ENCODE measurements at places on chromosomes 2 and 18. TPM values are rescaled to one million over a fixed set of nuclear protein-coding genes. Genes with fewer than 3 reads are reported as not detected.

The TSGA10 gene
- total RNA-seq, result 2.3 TPM

The NDC80 gene
- total RNA-seq, result 15.4 TPM

The TMEM169 gene
- 0.47 TPM for total RNA-seq

The CYP26B1 gene
- 6.0 TPM for total RNA-seq

The C2orf68 gene
- 16.2 TPM for total RNA-seq

The PROC gene
- total RNA-seq, result not detected

The FOSL2 gene
- total RNA-seq, result 426 TPM

The GPD2 gene
- total RNA-seq, result 17.5 TPM

The SLC11A1 gene
- total RNA-seq, result 83.6 TPM

The LRRC30 gene
- not detected for total RNA-seq

DNA sequence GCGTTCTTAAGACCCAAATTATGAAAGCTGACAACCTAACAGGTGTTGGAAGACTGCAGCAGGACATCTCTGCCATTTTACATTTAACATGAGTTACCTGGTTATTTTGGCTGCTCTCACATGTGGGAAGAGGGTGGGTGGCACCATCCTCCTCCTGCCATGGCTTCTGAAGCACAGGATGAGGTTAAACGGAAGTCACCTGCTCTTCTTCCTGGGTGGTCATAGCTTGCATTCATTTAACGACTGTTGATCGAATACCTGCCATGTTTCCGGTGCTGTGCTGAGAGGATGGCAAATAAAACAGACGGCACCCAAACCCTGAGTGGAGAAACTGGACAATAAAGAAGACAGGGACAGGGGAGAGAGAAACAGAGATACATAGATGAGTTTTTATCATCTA is 118.0 kb downstream of the RHBDD1 start:
- no peak for DNase-seq
- no peaks in the 10 kb centered on the region for H3K36me3 ChIP-seq
- peaks cover 7% of the 10 kb centered on the region for H3K4me1 ChIP-seq
- no peaks in the 10 kb centered on the region for H3K27me3 ChIP-seq

- no peak overlapping the region for H3K27ac ChIP-seq
- H3K27me3 ChIP-seq, result no peaks in the 10 kb centered on the region
- no peak overlapping the region for H3K4me3 ChIP-seq
- no peaks in the 10 kb centered on the region for H3K4me1 ChIP-seq
- H3K36me3 ChIP-seq, result no peaks in the 10 kb centered on the region
Observed at GRCh38 chr2:44839370-44839769, 102.1 kb upstream of the SIX3 start.

GRCh38 chr2:217610401-217610814 is 392.4 kb downstream of the TNS1 start:
- no peak for DNase-seq
- no peaks in the 10 kb centered on the region for H3K4me1 ChIP-seq
- H3K27ac ChIP-seq, result no peak overlapping the region
- H3K4me3 ChIP-seq, result no peak overlapping the region
- no peaks in the 10 kb centered on the region for H3K36me3 ChIP-seq
- no peaks in the 10 kb centered on the region for H3K27me3 ChIP-seq

DNA sequence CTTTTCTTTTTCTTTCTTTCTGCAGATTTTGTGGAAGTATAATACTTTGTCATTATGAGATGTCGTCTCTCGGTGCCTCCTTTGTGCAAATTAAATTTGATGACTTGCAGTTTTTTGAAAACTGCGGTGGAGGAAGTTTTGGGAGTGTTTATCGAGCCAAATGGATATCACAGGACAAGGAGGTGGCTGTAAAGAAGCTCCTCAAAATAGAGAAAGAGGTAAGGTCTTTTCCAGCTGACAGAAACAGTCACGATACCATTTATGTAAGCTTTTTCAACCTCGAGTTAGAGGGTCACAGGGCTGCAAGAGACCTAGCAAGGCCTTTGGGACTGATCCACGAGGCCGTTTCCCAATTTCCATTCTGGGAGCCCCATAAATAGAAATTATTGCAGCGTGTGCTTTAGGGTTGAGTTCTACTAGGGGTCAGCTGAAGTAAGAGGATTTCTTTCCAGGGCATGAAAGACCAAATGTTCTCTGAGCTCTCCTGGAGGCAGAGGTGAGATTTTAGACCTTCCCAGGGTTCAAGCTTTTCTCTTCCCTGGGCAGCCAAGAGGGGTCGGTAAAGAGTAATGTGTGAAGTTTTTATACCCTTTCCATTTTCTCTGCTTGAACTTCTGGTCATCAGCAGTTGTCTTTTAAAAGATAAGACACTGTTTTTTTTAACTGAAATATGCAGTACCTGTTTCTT is 15.5 kb downstream of the MAP3K20 start:
- no peak for DNase-seq
- H3K27me3 ChIP-seq, result no peaks in the 10 kb centered on the region
- H3K4me3 ChIP-seq, result no peak overlapping the region
- H3K4me1 ChIP-seq, result peaks cover 13% of the 10 kb centered on the region
- H3K36me3 ChIP-seq, result no peaks in the 10 kb centered on the region
- H3K27ac ChIP-seq, result no peak overlapping the region

DNA sequence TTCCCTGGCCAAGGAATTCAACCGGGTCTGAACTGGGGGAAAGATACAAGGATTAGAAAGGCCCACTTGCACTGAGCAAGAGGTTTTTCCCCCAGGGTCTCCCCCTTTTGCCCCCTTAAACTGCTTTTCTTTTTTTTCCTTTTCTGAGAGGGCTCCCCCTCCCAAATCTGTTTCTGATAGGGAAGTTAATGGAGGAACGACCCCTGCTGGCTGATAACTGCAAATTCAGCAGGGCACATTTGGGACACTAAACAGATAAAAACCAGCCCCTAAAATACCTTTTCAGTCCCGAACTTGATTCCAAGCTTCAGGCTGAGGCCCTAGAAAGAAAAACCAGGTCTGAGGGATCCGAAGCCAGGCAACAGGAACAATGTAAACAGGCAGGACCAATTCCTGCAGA is 1012.4 kb upstream of the CRIM1 start:
- DNase-seq, result no peak
- no peaks in the 10 kb centered on the region for H3K4me1 ChIP-seq
- H3K36me3 ChIP-seq, result no peaks in the 10 kb centered on the region
- H3K4me3 ChIP-seq, result no peak overlapping the region

DNA sequence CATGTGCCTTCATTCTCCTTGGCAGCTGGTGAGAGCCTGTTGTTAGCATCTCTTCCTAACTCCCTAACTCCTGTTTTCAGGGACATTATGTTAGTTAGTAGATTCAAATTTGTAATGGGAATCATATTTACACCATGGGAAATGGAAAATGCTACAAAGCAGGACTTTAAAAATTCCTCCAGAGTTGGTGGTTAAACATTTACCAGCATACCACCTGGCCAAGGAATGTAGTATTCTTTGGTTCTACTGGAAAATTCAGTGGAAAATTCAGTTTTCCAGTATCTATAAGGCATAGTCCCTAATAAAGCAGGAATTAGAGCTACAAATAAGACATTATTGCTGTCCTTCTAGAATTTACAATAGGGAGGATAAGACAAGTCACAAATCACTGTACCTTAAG is 291.7 kb downstream of the GPD2 start:
- no peaks in the 10 kb centered on the region for H3K36me3 ChIP-seq
- DNase-seq, result no peak
- no peaks in the 10 kb centered on the region for H3K27me3 ChIP-seq
- no peak overlapping the region for H3K27ac ChIP-seq

DNA sequence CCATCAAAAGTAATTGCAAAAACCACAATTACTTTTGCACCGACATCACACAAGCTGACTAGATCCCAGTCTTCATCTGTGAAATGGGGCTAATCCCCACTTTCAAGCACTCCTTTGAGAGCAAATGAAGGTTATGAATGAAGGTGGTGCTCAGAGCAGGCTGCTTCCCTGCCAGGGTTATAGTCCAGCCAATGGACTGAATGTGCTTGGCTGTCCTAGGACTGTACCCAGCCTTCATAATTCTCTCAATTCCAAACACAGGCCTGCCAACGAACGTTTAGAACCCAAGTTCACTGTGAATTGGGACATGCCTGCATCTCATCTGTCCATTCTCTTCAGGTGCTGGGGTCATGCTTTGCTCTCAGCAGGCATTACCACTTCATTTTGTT is 27.8 kb upstream of the ICOS start:
- no peaks in the 10 kb centered on the region for H3K36me3 ChIP-seq
- no peak overlapping the region for H3K4me3 ChIP-seq
- no peak for DNase-seq
- no peak overlapping the region for H3K27ac ChIP-seq
- H3K27me3 ChIP-seq, result no peaks in the 10 kb centered on the region

- no peaks in the 10 kb centered on the region for H3K36me3 ChIP-seq
- no peaks in the 10 kb centered on the region for H3K27me3 ChIP-seq
- DNase-seq, result no peak
- H3K27ac ChIP-seq, result no peak overlapping the region
- no peaks in the 10 kb centered on the region for H3K4me1 ChIP-seq
Observed at GRCh38 chr2:55985406-55985805, 61.8 kb upstream of the EFEMP1 start.

DNA sequence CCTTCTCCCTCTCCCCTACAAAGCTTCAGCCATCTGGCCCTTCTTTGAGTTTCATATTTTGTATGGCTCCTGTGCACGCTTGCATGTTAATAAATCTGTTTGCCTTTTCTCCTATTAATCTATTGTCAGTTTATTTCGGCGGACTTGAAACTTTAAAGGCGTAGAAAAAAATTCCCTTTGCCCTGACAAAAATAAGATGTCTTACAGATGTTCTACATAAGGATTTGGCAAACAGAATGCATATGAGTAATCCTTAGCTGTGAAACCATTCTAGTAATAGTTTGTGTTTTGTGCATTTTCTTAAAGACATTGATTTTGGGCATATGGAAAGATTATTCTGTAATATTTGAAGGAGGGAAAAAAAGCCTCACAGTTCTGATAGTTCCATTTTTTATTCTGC is 15.0 kb upstream of the BMPR2 start:
- no peak overlapping the region for H3K4me3 ChIP-seq
- H3K27ac ChIP-seq, result no peak overlapping the region
- H3K36me3 ChIP-seq, result no peaks in the 10 kb centered on the region
- no peak for DNase-seq
- no peaks in the 10 kb centered on the region for H3K27me3 ChIP-seq

DNA sequence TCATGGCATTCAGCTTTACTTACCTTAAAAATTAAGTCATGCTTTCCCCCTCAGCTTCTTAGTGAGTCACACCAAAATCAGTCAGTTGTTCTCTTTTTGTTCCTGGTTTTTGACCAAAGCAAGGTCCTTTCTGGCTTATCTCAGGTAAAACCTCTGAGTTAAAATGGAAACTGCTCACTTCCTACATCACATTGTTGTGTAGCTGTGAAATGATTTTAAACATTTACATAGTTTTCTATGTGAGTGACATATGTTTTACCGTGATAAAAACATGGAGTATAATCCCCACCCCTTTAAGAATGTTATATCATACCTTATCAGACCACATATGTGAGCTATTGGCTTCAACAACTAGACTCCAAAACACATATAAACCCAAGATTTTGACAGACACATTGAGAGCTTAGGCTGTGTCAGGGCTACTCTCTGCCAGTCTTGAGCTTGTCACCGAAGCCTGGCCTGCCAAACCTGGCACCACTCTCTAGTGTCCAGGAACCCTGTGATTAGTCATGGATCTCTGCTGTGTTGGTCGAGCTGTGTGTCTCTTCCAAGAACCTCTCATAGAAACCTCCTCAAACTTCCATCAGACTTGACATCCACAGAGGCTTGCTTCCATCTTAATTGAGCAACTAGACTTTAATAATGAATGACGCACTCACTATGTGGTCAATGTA is 294.5 kb upstream of the FBXO11 start:
- no peaks in the 10 kb centered on the region for H3K4me1 ChIP-seq
- no peaks in the 10 kb centered on the region for H3K36me3 ChIP-seq
- H3K4me3 ChIP-seq, result no peak overlapping the region
- DNase-seq, result no peak
- H3K27ac ChIP-seq, result no peak overlapping the region
- no peaks in the 10 kb centered on the region for H3K27me3 ChIP-seq

DNA sequence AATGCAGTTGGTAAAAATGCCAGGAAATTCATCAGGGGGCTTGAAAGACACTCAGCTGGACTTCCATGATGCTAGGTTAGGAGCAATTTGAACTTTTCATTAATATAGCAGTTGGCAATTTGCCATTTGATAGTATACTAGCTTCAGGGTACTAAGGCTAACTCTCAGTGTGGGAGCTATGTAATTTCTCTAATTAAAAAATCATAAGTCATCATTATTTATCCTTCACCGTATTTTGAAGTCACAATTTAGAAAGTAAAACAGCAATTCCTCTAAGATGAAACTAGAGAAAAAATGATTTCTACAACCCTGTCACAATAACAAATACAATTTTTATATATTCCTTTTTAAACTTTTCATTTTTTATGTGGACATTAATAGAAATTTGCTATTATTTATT is 190.8 kb downstream of the GPD2 start:
- no peaks in the 10 kb centered on the region for H3K27me3 ChIP-seq
- H3K36me3 ChIP-seq, result no peaks in the 10 kb centered on the region
- no peaks in the 10 kb centered on the region for H3K4me1 ChIP-seq
- no peak for DNase-seq

GRCh38 chr2:158726911-158727592 is 68.1 kb upstream of the DAPL1 start:
- no peak for DNase-seq
- no peak overlapping the region for H3K4me3 ChIP-seq
- no peaks in the 10 kb centered on the region for H3K4me1 ChIP-seq
- H3K36me3 ChIP-seq, result no peaks in the 10 kb centered on the region
- no peaks in the 10 kb centered on the region for H3K27me3 ChIP-seq

DNA sequence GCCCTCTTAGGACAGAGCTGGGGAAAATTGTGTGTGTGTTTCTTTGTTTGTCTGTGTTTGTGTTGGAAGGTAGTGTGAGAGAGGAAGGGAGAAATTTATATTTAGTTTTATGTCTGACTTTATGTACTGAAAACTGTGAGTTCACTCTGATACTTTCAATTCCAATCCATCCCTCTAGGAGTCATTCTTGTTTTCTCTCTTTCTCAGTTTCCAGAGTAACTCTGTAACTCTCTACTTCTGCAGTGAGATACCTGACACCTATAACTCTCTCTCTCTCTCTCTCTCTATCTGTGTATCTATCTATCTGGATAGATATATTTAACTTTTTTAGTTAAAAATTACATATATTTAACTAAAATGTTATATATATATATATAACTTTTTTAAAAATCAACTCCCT is 128.7 kb downstream of the UBR3 start:
- H3K4me1 ChIP-seq, result peaks cover 4% of the 10 kb centered on the region
- no peak for DNase-seq
- no peaks in the 10 kb centered on the region for H3K27me3 ChIP-seq
- H3K4me3 ChIP-seq, result no peak overlapping the region
- no peak overlapping the region for H3K27ac ChIP-seq

DNA sequence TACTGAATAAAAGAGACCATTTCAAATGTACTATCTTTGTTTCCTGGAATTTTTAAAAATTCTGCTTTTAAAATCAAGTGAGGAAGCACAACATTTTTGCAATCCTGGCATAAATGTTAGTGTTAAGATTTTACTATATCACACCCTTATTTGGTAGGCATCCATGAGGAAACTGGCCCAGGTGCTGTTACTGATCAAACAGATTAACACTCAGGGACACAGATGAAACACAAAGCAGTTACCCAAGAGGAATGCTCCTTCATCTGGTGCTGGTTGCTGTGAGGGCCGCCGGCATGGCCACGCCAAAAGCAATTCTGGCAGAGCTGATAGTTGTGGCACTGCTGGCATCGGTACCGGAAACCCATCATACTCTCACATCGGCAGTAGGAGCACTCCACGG is 96.8 kb downstream of the DTNB start:
- no peak overlapping the region for H3K27ac ChIP-seq
- DNase-seq, result no peak
- no peaks in the 10 kb centered on the region for H3K36me3 ChIP-seq
- no peaks in the 10 kb centered on the region for H3K4me1 ChIP-seq
- H3K27me3 ChIP-seq, result no peaks in the 10 kb centered on the region
- no peak overlapping the region for H3K4me3 ChIP-seq

- no peak for DNase-seq
- no peaks in the 10 kb centered on the region for H3K27me3 ChIP-seq
- H3K4me1 ChIP-seq, result no peaks in the 10 kb centered on the region
- H3K4me3 ChIP-seq, result no peak overlapping the region
Observed at GRCh38 chr2:8149985-8150539, 531.8 kb upstream of the ID2 start.
